M059J (cell line): ENCODE measurements at places on chromosomes 16 and 17. TPM values are rescaled to one million over a fixed set of nuclear protein-coding genes. Genes with fewer than 3 reads are reported as not detected.
A peak's percentile ranks its signal among the peaks of the same experiment; 100 is the strongest.

Gene PRRT2
- total RNA-seq: 0.20 and 0.94 TPM in 2 replicates

Gene TNFRSF13B
- total RNA-seq: not detected in 2 replicates

Gene SLC38A8
- total RNA-seq: 0.42 TPM in 1 of 2 replicates, not detected in the other

- DNase-seq: peak; percentile 88
Measured at GRCh38 chr17:27533874-27534815, 77.9 kb downstream of the KSR1 start.

Gene B9D1
- total RNA-seq: 20.6 and 31.7 TPM in 2 replicates

Gene SLC46A1
- total RNA-seq: 6.4 and 6.8 TPM in 2 replicates

GRCh38 chr17:81741049-81741593, 29.0 kb downstream of the SLC25A10 start:
- DNase-seq: no peak

- no peak for DNase-seq
Measured at GRCh38 chr17:4472286-4472685, 26.4 kb upstream of the SPNS2 start.

Gene HBA1
- not detected in 2 replicates for total RNA-seq

DNA sequence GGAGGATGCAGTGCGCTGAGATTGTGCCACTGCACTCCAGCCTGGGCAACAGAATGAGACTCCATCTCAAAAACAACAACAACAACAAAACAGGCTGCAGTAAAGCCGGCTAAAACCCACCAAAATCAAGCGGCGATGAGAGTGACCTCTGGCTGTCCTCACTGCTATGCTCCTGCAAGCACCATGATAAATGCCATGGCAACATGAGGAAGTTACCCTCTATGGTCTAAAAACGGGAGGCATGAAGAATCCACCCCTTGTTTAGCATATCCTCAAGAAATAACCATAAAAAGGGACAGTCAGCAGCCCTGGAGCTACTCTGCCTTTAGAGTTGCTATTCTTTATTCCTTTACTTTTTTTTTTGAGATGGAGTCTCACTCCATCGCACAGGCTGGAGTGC, 8.4 kb upstream of the LGALS3BP start:
- no peak for DNase-seq

DNA sequence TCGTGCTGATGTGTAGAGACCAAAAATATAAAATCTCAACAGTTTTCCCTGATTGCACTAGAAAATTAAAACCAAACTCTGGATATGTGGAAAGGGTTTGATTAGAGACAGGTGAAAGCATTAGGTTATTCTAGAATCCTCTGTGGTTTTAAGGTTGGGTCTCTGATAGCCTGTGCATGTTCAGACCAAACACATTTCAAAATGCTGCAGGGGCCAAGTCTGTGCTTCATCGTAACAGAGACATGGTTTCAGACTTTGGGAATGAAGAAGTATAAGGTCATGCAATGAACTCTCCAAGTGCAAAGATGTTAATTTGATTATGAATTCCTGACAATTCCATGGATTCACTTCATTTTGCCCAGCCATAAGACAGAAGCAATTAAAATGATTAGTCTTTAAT, 261.0 kb upstream of the KCNJ16 start:
- DNase-seq: no peak

Gene SLC5A2
- 0.10 TPM in 1 of 2 replicates, not detected in the other for total RNA-seq

Gene PIRT
- not detected in 2 replicates for total RNA-seq

DNA sequence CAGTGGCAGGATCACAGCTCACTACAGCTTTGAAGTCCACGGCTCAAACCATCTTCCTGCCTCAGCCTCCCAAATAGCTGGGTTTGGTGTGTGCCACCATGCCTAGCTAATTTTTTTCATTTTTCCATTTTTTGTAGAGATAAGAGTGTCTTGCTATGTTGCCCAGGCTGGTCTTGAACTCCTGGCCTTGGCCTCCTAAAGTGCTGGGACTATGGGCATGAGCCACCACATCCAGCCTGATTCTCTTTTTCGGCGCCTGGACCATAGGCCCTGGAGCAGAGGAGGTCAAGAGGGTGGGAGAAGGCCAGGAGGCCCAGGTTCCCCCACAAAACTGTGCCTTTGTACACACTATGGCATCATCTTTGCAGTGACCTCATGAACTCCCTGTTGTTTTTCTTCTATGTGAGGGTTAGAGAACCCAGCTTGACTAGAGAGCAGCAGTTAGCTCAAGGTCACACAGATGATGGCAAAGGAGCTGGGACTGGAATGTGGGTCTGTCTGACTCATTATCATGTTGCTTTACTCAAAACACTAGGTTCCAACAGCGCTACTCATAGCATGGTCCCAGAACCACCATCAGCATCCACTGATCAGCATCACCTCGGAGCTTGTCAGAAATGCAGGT, 16.3 kb downstream of the SCN4A start:
- DNase-seq: peak; percentile 48

GRCh38 chr16:86911437-86911958, 333.1 kb downstream of the FOXL1 start:
- DNase-seq: peak; percentile 73

Gene FAM20A
- total RNA-seq: 0.02 TPM in 1 of 2 replicates, not detected in the other

DNA sequence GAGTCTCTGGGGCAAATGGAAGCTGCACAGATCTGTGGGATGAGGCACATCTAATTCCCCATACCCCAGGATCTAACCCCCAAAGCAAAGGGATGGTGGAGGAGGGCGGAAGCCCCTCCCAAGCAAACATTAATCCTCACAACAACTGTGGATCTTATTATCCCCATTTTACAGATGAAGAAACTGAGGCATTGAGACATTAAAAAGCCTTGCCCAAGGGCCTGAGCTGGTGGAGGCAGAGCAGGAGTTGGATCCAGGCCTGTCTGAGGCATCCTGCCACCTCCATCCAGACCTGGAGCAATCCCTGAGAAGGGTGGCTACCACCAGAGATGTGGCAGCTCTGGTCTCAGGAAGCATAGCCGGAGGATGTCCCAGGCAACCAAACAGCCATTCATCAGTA, 17.7 kb upstream of the CBFB start:
- DNase-seq: no peak

DNA sequence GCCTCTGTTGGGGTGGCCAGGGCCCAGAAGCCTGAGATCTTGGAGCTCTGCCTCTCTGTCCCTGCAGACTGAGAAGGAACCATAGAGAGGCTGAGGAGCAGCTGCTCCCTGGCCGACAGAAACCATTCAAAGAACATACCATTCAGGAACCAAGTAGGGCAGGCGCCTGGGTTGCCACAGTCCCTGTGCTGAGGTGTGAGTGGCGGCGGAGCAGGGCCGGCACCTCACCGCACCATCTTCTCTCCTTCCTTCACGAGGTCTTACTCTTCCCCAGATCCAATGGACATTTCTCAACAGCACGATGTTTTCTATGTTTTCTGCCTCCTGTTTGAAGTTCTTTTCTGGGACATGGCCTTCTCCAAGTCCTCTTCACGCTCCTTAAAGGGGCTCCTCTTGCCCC, 22.8 kb upstream of the ALOX15 start:
- DNase-seq: no peak

Gene MYL4
- total RNA-seq: not detected in 2 replicates

DNA sequence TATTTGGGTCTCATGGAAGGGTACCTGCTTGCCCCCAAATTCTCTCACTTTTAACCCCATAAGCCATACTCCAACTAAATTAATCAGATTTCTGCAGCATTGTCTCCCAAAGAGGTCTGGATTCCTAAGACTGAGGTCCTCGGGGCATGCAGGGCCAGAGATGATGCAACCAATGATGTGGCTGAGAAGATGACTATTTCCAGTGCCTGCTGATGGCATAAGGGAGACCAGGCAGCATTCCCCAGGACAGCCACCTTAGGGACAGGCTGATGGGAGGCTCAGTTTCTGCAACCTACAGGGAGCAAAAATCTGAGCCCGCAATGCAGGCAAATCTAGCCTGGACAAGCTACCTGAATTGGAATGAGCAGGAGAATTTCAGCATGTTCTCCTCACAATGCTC, 76.8 kb upstream of the ASIC2 start:
- no peak for DNase-seq

- DNase-seq: no peak
Measured at GRCh38 chr16:11642765-11643116, 25.5 kb upstream of the SNN start.

- no peak for DNase-seq
Measured at GRCh38 chr17:62802561-62803205, 5.4 kb downstream of the MARCHF10 start.

DNA sequence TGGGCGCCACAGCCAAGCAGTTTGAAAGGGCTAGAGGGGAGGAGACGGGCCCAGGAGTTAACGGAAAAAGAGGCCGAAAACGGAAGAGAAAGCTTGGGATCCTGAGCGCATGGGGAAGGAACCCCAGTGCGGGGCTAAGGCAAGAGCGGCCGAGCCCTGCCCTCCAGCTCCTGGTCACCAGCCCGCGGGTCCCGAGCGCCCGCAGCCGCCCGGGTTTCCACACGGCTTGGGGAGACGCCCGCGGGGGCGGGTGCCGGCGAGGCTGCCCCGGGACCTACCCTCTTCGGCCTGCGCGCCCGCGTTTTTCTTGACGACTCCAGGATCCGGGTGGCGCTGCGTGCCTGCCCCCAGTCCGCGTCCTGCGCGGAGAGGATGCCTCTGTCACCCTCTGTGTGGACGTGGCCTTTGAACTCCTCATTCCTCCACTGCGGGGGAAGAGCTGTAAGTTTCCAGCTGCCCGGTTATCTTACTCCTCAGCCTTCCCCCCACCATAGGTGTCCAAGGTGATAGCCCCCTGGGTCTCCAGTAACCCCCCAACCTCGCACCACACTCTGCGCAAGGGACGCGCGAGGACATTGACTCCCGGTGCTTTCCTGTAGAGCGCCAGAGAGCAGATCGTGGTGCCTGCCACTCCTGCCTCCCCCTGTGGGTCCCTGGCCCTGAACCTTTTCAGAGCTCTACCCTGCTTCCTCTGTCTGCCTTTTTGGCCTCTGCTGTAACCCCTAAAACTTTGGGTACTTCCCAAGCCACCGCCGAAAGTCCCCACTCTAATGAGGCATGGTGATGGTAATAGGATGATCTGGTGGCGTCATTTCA, 1.7 kb upstream of the CDH11 start:
- DNase-seq: peak; percentile 43

Gene CHST6
- 0.98 and 1.4 TPM in 2 replicates for total RNA-seq

Gene GPR142
- total RNA-seq: not detected in 2 replicates

Gene G6PC1
- total RNA-seq: not detected in 2 replicates
